ENCODE measurements at places on chromosomes 5 and 9.
A peak's percentile ranks its signal among the peaks of the same experiment; 100 is the strongest.

- no peak for DNase-seq
These were observed 103.8 kb downstream of the PRR16 start for GRCh38 chr5:120567921-120568320.

DNA sequence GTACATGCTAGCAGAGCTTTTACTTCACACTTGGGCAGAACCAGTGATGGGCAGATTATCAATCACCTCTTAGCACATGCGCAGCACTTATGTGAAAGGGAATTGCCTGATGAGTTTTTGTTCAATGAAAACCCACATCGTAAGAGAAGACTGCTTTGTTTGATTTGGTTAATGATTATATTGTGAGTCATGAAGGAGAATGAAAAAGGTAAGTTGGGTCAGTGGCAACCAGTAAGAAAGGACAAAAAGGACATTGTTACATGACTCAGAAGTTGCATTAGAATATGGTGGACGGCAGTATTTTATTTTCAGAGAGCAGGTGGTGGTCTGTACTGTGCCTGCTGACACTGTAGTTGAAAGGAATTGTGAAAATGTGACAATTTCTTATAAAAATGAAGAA, 127.4 kb downstream of the AOPEP start:
- DNase-seq = no peak

DNA sequence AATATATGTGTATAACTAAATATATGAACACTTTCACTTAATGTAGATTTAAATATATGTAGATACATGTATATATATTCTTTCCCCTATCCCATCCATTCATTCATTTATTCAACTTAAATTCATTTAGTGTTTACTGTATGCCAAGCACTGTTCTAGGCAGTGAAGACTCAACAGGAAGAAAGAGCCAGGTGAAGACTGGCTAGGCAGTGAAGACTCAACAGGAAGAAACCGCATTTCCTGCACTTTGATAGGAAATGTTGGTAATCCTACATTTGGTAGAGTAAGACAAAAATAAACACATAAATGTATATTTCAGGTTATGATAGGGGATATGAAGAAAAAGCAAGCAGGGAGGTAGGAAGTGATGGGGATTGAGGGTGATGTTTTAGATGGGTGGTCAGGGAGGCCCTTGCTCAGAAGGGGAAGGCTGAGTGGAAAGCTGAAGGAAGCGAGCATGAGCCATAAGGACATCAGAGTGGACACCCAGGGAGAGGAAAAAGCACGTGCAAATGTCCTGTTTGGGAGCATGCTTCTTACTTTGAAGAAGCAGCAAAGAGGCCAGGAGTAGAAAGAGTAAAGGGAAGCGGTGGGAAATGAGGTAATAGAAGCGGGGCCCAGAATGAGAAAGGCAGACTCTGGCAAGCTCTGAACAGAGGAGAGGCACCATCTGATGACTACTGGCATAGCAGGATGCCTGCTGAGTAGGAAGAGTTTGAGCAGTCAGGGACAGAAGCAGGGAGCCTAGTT, 227.8 kb upstream of the MAP3K1 start:
- no peak for DNase-seq

DNA sequence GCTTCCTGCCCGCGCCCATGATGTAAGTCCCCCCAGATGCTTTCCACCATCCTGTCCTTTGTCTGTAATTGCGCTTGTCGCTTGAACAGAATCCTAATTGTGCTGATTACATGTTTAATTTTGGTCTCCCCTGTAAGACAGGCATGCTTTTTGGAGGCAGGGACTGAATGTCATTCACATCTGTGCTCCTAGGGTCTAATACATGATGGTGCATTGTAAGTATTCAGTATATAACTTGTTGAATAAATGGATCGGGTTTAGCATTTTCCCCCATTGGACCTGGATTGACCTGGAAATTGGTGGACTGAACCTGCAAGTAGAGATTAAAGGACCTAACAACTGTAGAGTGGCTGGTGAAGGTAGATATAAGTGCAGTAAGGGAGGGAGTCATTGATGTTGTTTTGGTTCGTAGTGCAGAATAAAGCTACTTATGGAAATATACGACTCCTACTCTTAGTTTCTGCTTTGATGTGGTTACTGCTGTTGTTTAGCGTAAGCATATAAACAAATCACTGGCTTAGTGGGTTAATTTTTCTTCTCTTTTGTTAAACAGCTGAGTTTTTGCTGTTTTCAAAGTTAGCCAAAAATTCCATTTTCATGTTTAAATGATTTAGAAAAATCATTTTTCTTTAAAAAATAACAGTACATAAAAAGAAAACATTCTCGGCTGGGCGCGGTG, 57.3 kb downstream of the TRIO start:
- DNase-seq = no peak

DNA sequence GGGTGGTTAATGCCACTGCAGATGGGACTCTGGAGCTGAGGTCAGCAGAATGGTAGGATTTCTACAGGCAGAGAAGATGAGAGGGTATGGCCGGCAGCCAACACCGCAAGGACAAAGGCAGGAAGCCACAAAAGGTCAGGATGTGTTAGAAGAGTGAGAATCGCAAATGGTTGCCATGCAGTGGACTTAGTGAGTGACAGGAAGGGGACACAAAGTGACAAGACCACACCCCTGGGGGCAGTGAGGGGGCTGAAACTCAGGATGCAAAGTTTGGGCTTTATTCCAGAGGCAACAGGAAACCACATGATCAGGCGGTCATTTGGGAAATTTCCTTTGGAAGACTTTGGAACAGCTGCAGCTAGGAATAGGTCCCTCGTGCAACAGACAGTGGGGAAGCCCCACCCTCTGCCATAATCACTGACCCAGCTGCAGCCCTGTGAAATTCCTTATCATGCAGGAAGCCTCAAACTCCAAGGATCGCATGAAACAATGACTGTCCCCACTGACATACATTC, 14.2 kb upstream of the CCDC180 start:
- no peak for DNase-seq

DNA sequence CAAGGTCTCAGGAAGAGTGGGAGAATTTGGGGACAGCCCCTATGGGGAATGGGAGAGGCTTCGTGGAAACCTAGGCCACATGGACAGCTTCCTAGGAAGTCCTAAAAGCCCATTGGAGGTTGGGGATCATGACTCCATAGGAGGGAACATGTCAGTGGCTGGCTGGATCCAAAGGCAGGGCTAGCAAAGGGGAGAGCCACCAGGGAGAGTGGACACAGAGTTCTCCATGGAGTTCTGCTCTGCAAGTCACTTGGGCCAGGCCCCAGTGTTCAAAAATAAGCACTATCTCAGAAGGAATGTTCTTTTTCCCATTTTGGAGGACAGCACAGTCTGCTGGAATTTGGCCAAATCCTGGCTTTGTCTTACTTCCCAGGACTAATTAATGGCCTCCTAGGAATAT, 140.6 kb upstream of the RAD23B start:
- no peak for DNase-seq

GRCh38 chr5:82850393-82850792, 226.8 kb downstream of the TMEM167A start:
- DNase-seq = no peak

DNA sequence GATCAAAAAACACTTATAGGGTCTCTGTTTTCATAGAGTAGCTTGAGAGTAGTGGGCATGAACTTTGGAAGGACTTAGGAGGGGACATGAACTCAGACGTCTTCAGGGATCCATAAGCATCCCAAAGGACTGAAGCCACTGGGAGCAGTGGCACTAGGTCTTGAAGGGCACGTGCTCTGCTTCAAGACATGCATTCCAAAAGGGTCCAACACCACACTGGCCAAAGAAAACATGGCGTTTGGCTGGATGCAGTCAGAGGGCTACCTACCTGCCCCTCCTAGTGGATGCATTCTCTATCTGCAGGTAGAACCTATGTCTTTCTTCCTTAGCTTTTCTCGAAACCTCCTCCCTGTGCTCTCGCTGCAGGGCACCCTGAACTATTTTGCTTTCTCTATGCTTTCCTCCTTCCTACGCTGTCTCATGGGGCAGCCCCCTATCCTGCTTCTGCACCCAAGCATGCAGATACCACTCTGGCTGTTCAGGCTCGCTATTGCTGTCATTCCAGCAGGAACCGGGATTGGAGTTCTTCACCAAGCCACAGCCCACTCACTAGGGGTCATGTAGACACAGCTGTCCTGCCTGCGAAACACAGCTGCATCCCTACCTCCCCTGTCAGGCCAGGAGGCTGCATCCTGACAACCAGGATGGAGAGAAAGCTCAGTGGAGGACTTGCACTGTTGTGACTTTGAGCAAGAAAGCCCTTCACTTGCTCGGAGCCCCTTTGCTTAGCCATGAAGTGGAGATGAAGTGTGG, 11.9 kb downstream of the FAM240B start:
- no peak for DNase-seq

DNA sequence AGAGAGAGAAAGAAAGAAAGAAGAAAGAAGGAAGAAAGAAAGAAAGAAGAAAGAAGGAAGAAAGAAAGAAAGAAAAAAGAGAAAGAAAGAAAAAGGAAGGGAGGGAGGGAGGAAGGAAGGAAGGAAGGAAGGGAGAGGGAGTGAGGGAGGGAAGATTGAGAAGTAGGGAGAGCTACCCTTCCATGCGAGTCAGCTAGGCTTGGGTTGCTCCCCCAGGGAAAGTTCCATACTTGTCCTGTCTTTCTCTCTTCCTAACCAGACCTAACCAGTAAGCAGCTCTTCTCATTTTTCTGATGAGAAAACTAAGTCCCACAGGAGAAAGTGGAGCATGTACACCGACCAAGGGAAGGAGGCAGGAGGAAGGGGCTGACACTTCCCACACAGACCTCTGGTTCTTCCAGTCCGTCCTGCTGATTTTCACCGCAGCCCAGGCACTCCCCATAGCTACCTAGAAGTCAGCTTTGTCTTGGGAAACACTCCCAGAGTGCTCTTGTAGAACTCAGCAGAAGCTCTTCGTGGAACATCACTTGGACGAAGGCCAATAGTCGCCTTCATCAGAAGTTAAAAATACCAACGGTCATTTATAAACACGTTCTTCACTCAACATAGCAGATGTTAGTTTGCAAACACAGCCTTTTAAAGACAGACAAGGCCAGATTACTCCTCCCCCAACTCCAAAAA, 29.0 kb upstream of the ENTREP1 start:
- DNase-seq = no peak

DNA sequence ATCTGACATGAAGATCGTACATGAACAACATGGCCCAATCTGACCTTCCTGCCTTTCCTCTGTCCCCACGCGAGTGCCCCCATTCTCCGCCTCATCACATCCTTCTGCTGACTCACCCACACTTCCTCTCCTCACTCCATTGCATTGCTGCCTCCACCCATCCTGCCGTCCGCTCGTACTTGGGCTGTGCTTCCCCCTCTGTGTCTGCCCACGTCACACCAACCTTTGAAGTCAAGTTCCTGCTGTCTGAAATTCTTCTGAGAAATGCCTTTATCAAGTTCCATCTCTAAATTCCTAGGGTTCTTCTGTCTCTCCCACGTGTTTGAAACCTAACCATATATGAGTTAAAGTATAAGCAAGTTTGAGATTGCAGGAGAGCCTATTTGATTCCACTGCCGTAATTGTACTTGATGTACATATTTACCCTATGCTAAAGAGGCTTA, 18.0 kb upstream of the STARD4 start:
- DNase-seq = no peak

- DNase-seq = no peak
These were observed 60.4 kb upstream of the SPRY4 start for GRCh38 chr5:142385194-142385593.

GRCh38 chr5:88394536-88395175, 126.0 kb upstream of the TMEM161B start:
- DNase-seq = no peak

DNA sequence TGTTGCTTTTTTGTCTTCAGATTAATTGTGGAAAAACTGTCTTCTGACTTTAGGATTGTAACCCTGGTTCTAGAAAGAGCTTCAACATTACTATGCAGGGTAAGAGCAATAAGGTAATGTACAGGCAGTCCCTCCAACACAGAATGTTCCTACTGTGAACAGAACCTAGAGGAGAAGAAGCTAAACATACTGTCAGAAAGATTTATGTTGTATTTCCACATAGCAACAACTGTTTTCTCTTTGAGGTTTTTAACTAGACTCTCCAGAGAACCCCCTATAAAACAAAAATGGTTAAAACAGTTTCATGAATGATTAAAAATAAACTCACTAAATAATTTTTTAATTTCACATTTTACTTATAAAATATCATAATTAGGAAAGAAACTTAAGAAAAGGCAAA, 64.3 kb upstream of the NAA35 start:
- DNase-seq = no peak

GRCh38 chr5:151072630-151073025, 8.2 kb downstream of the TNIP1 start:
- no peak for DNase-seq

DNA sequence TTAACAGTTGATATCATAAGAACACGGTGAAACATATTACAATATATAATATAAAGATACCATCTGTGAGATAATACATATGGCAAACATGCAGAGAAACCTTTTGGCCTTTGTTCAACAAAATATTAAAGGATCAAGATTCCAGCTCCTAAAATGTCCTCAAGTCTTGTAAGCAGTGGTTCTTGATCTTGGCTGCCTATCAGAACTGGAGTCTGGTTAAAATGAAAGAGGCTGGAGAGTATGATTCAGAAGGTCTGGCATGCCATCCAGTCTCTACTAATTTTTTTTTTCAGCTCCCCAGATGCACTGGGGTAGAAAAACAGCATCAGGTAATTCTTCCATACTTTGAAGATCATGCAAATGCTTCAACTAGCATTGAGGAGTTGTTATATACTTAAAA, 83.2 kb downstream of the TNC start:
- DNase-seq = no peak

GRCh38 chr9:10268531-10269485, 344.0 kb downstream of the PTPRD start:
- peak; percentile 22 for DNase-seq

DNA sequence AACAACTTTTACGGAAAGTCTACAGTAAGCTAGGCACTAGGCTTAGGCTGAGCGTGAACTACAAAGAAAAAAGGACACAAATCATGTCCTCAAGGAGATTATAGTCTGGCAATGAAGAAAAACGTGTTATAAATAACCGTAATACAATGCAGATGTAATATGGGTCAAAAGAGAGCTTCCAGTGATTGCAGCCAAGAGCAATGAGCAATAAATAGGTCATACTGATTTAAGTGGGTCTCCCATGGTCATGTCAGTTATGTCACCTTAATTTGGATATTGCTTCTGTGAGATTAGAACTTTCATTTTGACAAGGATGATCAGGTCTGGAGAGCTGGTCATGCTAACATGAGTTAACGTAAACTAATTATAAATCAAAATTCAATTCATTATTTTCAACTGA, 158.6 kb upstream of the GNA14 start:
- no peak for DNase-seq

DNA sequence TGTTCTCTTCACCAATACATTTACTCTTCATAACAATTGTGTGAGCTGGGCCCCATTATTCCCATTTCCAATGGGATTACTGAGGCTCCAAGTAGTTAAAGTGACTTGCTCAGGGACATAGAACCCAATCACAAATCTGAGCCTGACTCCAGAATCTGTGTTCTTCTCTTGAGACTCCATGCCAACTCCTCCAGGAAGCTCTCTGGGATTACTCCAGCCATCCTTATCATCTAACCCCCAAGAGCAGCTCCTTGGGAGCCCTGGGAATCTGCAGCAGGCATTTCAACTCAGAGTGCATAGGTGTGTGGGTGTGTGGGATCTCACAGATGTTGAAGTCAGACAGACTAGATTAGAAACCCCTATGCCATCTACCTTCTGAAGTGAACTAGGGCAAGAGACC, 131.4 kb upstream of the BOD1 start:
- DNase-seq = no peak

Measured in upper lobe of left lung (tissue), 6 donors.